ENCODE measurements at places on chromosomes 12 and 14.

DNA sequence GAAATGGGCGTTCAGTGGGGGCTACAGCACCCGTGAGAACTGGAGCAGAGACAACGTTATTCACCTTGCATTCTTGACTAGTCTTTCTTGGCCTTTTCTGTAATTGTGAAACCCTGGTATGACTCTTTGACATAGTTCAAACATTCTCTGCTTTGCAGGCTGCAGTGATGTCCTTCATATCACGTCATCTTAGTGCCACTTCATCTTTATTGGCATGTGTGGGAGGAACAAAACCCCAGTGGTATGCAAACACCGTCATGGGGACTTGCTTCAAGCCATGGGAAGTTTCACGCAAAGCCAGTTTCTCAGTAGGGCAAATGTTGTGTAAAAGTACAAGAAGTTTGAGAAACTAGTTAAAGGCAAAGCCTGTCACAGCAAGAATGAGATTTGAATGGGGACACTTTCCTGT, 20.2 kb upstream of the DUSP16 start:
- DNase-seq = no peak

- DNase-seq = no peak
Measured at GRCh38 chr14:104515811-104516780, 63.5 kb upstream of the C14orf180 start.

- no peak for DNase-seq
Measured at GRCh38 chr12:79063258-79063657, 198.7 kb downstream of the SYT1 start.

DNA sequence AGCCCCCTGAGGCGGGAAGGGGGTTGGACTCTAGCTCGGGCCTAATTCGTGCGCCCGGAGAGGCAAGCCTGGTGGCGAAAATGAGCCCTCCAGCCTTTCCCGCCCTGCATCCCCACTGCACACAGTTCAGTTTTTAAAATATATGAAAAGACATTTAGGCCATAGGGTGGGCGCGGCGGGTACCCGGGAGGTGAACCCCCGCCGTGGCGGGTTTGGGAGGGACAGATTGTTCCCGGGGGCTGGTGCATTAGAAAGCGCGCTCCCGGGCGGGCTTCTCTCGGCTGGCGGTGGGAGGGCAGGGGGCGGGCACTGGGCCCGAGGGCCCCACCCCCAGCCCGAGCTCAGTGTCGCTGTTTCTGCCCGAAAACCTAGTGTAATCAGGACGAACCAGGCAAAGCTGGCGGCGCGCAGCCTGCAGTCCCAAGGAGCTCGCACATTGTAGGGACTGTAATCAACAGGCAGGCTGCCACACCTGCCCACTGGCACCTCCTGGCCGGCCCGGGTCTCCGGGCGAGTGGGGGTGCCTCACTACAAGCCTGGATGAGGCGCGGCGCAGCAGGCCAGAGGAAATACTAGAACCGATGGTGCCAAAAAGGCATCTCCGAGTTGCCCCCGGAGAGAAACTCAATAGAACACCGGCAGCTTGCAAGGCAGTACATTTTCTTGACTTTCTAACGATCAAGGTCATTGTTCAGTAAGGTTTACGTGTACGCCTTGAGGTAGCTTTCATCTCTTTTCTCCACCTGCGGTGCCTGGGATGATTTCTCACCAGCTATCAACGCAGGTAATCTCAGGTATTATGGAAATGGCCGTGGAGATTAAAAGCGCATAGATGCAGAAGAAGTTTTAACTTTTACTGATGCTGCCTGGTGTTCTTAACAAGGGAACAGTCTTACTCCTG, 764 bp upstream of the SPTB start:
- DNase-seq = peak; percentile 87

DNA sequence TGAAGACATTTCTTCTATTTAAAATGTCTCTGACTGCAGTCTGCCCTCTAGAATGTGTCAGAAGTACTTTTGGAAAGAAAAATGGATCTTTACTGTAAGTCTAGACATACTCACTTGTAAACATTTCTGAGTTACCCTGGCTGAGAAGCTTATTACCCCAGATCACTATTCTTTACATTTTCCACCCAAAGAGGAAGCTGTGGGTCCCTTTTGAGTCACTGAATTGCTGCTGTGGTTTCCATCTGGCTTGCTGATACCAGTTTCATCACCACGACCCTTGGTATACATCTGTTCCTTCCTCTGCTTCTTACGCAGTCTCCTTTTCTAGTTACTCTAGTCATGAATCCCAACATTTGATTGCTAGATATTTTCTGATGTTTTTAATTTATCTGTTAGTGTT, 20.2 kb upstream of the CLEC4D start:
- no peak for DNase-seq

DNA sequence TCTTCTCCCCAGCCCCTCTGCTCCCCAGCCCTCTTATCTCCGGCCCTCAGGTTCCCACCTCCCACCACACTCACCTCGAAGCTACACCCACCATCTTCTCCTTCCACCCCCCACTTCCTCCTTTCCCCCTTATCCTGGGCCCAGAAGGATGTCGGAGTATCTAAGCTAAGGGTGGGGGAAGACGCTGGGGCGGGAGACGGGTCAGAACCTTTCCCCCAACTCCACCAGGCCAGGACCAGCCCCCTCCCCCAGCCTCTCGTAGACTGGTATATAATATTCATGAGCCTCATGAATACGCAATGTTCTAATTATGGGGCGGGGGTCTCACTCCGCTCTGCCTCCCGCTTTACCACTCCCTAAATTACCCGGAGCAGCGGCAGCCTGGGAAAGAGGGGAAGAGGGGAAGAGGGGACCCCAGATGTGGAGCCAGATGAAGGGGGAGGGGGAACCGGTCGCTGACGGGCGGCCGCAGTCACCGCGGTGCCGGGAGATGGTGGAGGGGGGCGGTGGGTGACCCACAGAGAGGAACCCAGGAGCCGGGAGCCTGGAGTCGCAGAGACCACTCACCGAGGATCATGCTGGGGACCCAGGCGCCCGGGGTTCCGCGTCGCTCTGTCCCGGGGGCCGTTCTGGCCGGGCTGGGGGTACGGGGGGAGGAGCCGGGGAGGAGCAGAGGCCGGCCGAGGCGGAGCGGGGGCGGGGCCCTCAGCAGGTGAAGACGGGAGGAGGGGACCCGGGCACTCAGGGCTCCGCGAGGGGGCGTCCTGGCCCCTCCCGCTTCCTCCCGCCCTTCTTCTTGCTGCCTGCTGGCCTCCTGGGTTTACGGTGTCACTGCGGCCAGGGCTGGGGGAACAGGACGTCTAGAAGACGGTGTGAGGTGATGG, 6.4 kb upstream of the ZNF385A start:
- peak; percentile 91 for DNase-seq

DNA sequence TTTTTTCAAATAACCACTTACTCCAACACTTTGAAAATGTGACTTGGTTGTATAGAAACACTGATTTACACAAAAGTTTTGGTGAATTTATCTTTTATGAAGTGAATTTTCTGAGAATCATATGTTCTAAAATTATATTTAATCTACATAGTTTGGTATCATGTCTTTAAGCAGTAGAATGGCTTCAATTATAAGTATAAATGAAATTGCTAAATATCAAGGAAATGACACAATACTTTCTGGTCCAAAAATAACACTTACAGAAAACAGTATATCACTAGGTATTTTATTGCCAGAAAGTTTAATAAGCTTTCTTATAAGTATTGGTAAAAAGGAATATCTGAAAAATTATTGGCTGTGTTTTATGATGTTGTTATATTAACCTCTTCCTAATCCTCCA, 90.9 kb downstream of the SRGAP1 start:
- no peak for DNase-seq

DNA sequence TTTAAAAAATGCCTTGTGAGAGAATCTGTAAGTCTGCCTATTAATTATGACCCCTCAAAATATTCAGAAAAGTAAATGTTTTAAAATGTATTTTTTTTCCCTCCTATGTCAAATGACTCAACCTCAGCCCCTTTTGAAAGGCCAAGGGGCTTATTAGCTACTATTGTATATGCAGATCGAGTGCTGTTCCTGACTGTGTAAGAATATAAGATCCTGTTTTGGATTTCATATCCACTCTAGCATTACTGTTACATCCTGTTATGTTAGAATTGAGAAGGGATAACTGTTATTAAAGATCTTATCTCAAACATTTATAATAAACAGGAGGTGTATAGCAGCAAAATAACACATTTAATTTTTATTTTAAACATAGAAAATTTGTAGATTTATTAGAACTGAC, 46.6 kb upstream of the TPH2 start:
- no peak for DNase-seq

DNA sequence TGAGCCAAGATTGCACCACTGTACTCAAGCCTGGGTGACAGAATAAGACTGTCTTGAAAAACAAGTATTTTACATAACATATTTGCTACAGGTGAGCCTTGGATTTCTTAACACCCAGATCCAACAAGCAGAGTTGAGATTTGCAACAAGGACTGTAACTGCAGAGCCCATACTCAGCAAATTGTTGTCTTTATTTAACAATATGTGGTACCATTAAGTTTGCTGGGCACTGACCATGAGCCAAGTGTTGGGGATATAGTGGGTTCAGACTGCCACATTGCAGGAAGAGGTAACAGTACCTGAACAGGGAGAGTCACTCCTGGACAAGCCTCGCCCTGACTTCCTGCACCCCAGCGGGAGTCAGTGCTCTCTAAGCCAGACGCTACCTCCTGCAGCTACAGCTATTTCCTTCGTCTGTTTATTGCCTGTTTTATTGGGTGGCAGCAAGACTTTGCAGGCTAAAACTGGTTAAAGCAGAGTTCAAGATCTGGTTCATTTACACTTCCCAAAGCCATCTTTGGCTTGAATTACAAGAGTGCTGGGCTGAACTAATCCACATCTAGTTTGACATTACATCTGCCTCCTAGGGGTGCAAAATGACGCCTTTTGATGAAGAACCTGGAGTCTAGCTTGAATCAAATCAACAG, 12.5 kb downstream of the AHSA1 start:
- DNase-seq = no peak

GRCh38 chr14:86296173-86296572, 766.2 kb downstream of the FLRT2 start:
- no peak for DNase-seq

DNA sequence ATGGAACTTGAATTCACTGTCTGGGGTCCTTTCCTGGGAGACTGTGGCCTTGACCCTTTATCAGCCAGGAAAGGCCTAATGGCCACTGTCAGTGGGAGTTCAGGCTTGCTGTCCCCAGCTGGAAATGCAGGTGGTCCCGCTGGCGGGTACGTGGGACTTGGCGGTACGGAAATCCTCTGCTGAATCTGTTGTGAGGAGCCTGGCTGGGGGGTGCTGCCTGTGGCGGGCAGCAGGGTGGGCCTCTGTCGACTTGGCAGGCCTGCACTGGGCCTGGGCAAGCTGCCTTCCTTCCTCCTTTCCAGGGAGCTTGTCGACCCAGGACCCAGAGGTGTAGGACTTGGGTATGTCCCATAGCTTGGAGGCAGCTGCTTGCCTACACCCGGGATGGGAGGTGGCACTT, 26.3 kb downstream of the ZFYVE21 start:
- peak; percentile 81 for DNase-seq

DNA sequence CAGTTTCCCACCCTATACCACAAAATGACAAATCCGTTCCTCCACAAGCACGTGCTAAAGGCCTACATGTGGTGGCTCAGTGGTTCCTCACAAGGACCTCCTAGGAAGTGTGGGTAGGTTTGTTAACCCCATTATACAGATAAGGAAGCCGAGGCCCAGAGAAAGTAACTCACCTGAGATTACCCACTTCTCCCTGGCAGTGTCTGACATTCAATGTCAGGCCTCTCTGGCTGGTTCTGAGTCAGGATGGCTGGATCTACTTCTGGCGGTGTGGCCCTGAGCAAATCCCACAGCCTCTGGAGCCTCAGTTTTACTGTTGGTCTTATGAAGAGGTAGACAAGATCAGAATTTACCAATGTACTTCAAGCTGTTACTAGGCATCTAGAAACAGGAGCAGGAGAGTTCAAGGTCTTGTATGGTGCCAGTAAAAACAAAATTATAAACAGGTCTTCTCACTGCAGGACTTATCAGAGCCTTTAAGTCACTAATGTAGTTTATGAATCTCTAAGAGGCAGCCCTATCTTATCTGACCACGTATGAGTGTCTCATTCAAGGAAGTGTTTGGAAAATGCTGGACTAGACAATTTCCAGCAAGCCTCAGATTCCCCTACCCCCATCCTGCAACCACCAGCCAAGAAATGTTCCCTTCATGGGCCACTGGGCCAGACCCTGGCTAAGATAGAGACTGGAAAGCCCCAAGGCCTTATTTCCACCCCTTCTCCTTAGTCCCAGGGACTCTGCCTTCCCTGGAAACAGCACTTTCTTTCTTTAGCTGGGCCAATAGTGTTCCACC, 4.2 kb downstream of the HSPB8 start:
- no peak for DNase-seq

DNA sequence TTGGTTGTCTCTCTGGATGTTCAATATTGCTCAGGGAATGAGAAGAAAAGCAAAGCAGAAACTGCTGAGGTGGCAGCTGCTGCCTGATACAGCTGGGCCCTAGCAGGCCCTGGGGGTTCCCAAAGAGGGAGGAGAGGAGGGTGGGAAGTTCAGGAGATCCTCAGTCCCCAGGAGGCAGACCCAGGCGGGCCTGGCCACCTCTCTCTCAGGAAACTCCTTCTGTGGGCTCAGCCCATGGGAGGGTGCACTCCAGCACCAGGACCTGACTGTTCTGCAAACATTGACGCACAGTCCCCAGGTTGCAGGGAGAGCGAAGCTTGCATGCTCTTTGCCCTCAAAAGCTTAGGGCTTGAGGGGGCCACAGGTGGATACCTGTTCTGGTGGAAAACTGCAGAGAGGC, 29.6 kb downstream of the IRF2BPL start:
- DNase-seq = no peak

- DNase-seq = no peak
Measured at GRCh38 chr12:120019197-120019596, 30.2 kb downstream of the BICDL1 start.

DNA sequence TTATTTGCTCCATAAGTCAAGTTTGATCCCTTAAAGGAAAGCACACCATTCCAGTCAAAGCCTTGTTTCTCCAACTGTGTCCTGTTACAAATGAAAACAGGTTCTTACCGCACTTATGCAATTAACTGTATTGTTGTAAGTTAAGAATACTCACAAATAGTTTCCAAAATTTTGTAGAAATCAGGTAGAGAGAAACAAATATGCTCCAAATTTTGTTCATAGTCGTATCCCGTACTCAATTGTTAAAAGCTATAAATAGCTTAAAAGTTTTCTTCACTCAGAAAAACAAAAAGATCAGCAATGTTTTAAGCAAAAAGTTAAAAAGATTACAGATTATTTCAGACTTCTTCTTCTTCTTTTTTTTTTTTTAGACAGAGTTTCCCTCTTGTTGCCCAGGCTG, 4.0 kb upstream of the AACS start:
- DNase-seq = no peak

- peak; percentile 90 for DNase-seq
Measured at GRCh38 chr12:57085999-57086492, 2.9 kb upstream of the NAB2 start.
